ENCODE measurements at places on chromosomes 12 and 14. TPM values are rescaled to one million over a fixed set of nuclear protein-coding genes. Genes with fewer than 3 reads are reported as not detected.

PTHLH gene
- polyA plus RNA-seq = 0.61 TPM

EIF2S3B gene
- polyA plus RNA-seq = 0.79 TPM

C12orf56 gene
- polyA plus RNA-seq = not detected

CACNA2D4 gene
- polyA plus RNA-seq = 2.0 TPM

CDCA3 gene
- 0.64 TPM for polyA plus RNA-seq

GPR162 gene
- polyA plus RNA-seq = 2.0 TPM

BHLHE41 gene
- polyA plus RNA-seq = 23.2 TPM

POLE gene
- 15.0 TPM for polyA plus RNA-seq

AVPR1A gene
- polyA plus RNA-seq = 1.6 TPM

KCNMB4 gene
- polyA plus RNA-seq = 3.7 TPM

ANG gene
- 41.8 TPM for polyA plus RNA-seq

MYH6 gene
- 0.56 TPM for polyA plus RNA-seq

CCDC184 gene
- 0.22 TPM for polyA plus RNA-seq

TAS2R10 gene
- polyA plus RNA-seq = 0.07 TPM

FAM161B gene
- 1.3 TPM for polyA plus RNA-seq

NEUROD4 gene
- polyA plus RNA-seq = not detected

TAS2R46 gene
- not detected for polyA plus RNA-seq

LRRC9 gene
- 0.09 TPM for polyA plus RNA-seq

IL26 gene
- polyA plus RNA-seq = not detected
